ENCODE measurements at places on chromosomes 16 and 17. TPM values are rescaled to one million over a fixed set of nuclear protein-coding genes. Genes with fewer than 3 reads are reported as not detected.

DNA sequence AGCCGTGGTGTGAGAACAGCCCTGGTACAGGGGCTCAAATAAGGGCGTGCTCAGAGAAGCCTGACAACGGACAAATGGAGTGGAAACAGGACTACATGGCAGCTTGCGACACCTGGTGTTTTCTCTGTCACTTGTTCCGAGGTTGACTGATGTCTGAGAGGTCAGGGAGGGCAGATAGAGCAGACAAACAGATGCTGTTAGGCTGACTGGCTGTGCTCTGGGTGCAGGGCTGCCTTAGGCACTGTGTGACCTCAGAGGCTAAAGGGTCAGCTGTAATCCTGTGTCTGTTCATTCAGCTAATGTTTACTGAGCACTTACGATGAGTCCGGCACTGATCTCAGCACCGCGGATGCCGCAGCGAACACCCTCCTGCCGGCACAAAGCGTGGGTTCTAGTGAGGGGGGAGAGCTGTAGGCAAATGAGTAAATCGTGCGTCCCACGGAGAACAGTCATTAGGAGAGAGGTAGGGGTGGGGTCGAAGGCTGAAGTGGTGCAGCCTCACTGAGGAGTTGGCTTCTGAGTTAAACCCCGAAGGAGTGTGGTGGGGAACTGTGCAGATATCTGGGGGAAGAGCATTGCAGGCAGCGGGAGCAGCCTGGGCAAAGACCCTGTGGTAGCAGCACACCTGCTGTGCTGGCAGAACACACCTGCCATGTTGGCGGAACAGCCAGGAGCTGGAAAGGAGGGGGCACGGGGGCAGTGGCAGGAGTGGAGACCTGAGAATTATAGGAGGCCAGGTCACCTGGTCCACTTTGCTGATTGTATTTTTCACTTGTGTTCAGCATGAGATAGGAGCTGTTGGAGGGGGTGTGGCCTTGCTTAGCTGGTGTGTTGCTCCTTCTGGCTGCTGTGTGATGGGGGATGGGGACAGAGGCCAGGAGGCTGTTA lies 35.0 kb downstream of the GPT2 start:
- no peaks in the 10 kb centered on the region for H3K27me3 ChIP-seq
- H3K4me3 ChIP-seq, result no peak overlapping the region
- no peaks in the 10 kb centered on the region for H3K36me3 ChIP-seq
- no peak for DNase-seq
- no peak overlapping the region for H3K27ac ChIP-seq
- H3K4me1 ChIP-seq, result no peaks in the 10 kb centered on the region

DNA sequence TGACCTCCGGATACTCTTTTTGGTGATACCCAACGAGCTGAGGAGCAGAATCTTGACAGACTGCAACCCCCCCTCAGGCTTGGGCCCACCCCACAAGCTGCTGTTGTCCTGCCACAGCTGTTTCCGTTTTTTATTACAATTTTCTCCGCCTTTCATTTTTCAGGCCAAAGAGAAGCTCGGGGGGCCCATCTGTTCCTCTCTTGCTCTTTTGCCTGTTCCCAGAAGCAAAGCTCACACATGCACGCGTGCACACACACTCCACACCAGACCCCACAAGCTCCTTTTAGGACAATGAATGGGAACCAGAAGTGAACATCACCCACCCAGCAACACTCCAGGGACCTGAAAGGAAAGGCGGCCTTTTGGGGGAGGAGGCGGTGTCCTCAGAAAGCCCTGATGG lies 16.3 kb downstream of the SOX9 start:
- no peak overlapping the region for H3K4me3 ChIP-seq
- no peaks in the 10 kb centered on the region for H3K36me3 ChIP-seq
- H3K4me1 ChIP-seq, result peaks cover 34% of the 10 kb centered on the region
- H3K27me3 ChIP-seq, result no peaks in the 10 kb centered on the region

GRCh38 chr17:36593656-36594316 lies 2.1 kb downstream of the DHRS11 start:
- no peak for DNase-seq
- H3K27me3 ChIP-seq, result no peaks in the 10 kb centered on the region
- H3K27ac ChIP-seq, result no peak overlapping the region
- no peaks in the 10 kb centered on the region for H3K4me1 ChIP-seq

Gene CDRT15L2
- total RNA-seq, result not detected

Gene PRSS33
- total RNA-seq, result 0.59 TPM

- H3K36me3 ChIP-seq, result no peaks in the 10 kb centered on the region
- H3K4me3 ChIP-seq, result no peak overlapping the region
- H3K27ac ChIP-seq, result no peak overlapping the region
- no peaks in the 10 kb centered on the region for H3K27me3 ChIP-seq
Observed at GRCh38 chr16:50941681-50942080, 199.8 kb downstream of the CYLD start.

Gene RCVRN
- not detected for total RNA-seq

- H3K4me1 ChIP-seq, result peaks cover 16% of the 10 kb centered on the region
- H3K27me3 ChIP-seq, result peaks cover 8% of the 10 kb centered on the region
- DNase-seq, result no peak
Observed at GRCh38 chr17:48815311-48815710, 1.7 kb downstream of the TTLL6 start.

Gene HSD11B2
- 0.77 TPM for total RNA-seq

Gene MMP28
- 1.6 TPM for total RNA-seq

Gene CYGB
- 6.0 TPM for total RNA-seq

DNA sequence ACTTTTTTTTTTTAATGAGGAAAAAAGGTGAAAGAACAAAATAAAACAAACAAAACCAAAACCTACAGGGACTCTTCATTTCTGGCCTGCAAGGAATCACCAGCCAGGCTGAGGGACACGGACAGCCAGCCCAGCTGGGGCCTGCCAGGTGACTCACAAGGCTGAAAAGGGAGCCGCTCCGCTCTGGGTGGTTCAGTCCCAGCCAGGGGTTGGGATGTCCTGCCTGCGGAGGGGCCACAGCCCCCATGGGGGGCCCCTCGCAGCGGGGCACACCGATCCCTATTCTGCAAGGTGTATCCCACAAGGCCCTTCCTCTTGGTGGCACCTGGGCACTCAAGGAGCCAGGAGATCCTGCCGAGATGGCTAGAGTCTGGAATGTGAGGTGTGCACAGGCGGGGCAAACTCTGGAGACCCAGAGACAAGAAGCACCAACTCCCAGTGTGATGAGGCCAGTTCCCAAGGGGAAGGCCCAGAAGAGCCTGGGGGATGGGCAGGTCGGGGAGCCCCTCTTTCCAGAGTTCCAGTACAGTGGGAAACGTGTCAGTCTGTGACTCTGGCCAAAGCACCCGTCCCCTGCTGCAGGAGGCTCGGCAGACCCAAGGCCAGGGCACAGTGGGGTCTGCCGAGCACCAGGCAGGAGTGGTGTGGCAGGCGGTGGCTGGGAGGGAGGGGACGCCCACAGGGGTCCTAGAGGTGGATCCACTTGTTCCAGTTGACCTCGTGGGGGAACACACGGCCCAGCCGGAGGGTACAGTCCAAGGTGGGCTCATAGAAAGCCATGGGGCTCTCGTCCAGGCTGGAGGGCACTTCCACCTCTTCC lies 58.9 kb downstream of the IL21R start:
- no peak for DNase-seq
- no peaks in the 10 kb centered on the region for H3K36me3 ChIP-seq
- no peaks in the 10 kb centered on the region for H3K4me1 ChIP-seq
- H3K4me3 ChIP-seq, result no peak overlapping the region
- no peaks in the 10 kb centered on the region for H3K27me3 ChIP-seq

DNA sequence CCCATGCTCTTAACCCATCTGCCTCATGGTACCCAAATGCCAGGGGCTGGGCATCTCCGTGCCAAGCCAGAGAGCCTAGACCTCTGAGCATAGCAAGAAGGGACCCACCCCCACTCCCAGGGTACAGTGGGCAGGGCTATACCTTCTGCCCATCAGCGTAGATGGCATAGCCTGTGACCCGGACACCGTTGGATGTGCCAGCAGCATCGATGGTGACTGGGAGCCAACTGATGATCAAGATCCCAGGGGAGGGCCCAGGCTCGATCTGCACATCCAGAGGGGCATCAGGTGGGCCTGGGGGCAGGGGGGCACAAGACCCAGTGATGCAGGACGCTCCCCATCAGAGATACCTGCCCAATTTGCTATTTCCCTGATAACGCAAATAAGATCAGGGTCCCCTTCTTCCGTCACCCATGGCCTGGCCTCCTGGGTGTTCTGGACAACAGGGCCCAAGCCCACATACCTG lies 17.1 kb downstream of the TSPOAP1 start:
- no peaks in the 10 kb centered on the region for H3K27me3 ChIP-seq
- no peak overlapping the region for H3K27ac ChIP-seq
- H3K4me1 ChIP-seq, result no peaks in the 10 kb centered on the region
- H3K4me3 ChIP-seq, result no peak overlapping the region
- DNase-seq, result no peak

Gene HSPB9
- not detected for total RNA-seq
